NCI-H1105 (cell line): ENCODE measurements at places on chromosomes 2 and 18.
A peak's percentile ranks its signal among the peaks of the same experiment; 100 is the strongest.

GRCh38 chr18:71327850-71328249 is 1039.0 kb downstream of the SOCS6 start:
- DNase-seq, result peak; percentile 44

- DNase-seq, result no peak
These were observed 19.7 kb downstream of the CCDC102B start for GRCh38 chr18:68817584-68817983.

DNA sequence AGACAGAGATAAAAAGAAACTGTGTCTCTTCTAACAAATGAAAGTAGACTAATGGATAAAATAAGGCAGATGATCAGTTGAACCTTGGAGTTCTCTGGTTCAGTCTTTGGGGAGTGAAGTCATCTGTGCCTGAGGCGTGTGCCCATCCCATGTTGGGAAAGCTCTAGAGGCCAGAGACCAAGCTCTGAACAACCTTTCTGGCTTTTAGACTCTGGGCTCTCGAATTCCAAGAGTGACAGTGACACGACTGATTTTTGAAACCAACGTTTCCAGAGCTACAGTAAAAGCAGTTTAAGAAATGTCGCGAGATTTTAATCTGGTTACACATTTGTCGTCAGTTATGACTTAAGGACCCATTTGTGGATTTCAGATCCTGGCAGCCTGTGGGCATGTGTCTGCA is 83.7 kb upstream of the APCDD1 start:
- DNase-seq, result no peak

- DNase-seq, result no peak
These were observed 52.8 kb downstream of the EIF5B start for GRCh38 chr2:99389946-99390345.
